T47D (cell line): ENCODE measurements at places on chromosomes 4 and X.

- no peak for DNase-seq
Observed at GRCh38 chrX:12137951-12138360, 317 bp upstream of the FRMPD4 start.

DNA sequence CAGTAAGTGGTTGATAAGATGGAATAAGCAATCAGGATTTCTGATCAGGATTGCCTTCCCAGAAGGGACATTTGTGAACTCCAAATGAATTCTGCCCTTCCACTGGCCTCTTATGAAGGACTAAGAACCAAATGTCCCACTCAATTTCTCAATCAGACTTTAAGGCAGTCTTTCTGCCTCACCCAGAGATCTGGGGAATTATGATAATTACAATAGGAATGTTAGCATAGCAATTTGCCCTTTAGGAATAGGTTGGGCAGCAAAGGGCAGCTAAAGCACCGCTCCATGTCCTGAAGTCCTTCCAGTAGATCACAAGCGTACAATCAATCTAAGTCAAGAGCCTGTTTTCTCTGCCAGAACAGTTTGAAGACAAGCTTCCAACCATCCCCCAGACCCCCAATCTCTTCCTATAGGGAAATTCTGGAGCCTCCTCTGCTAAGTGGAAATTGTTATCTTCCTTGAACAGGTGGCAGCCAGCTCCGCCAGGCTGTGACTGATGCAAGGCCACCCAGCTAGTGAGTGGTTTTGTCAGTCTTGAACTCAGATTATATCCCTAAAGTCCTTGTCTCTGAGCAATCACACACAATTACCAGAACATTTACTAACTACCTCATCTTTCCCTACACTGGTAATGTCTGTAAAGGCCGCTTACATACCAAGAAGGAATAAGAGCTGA lies 18.6 kb downstream of the NKX3-2 start:
- no peak for DNase-seq

DNA sequence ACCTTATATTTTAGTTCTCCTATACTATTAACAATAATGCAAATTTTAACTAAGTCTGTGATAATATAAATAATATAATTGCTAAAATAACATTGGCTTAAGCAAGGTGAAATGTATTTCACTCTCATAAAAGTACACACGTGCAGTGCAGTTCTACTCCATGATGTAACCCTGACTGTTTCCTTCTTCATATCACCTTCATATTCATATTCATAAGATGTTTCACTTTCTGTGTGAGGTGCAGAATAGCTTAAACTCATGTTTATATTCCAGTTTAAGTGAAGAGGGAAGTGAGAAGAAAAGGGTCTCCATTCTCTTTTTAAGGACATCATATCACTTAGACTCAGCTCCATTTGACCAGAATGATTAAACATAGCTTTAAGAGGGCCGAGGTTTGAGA lies 1810.0 kb upstream of the PCDH10 start:
- no peak for DNase-seq

GRCh38 chr4:183182873-183183725 lies 84.0 kb downstream of the WWC2 start:
- DNase-seq = no peak

DNA sequence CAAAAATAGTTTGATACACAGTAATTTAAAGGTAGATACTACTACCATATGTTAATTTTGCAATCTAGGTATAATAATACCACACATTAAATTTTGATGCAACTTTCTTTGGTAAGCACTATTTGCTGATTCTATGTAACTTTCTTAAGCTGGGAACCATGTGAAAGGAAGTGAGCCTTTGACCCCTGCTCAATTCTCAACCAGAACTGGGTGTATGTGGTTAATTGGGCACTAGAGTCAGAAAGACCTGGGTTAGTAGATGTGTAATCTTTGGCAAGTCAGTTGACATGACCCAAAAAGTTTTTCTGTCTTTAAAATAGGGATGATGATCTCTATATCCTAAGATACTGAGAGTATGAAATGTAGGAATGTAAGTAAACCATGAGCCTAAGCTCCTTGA lies 22.4 kb downstream of the TLR2 start:
- DNase-seq = no peak

GRCh38 chr4:121951521-121952110 lies at the start of gene TRPC3:
Gene TRPC3, minus strand, starts transcription at chr4:121952060. Its CDS starts 380 bp downstream, at chr4:121951680.
- DNase-seq = no peak

GRCh38 chr4:142615324-142615665 lies 230.8 kb downstream of the INPP4B start:
- DNase-seq = peak; percentile 85

GRCh38 chrX:57366430-57366829 lies 79.9 kb downstream of the FAAH2 start:
- no peak for DNase-seq

DNA sequence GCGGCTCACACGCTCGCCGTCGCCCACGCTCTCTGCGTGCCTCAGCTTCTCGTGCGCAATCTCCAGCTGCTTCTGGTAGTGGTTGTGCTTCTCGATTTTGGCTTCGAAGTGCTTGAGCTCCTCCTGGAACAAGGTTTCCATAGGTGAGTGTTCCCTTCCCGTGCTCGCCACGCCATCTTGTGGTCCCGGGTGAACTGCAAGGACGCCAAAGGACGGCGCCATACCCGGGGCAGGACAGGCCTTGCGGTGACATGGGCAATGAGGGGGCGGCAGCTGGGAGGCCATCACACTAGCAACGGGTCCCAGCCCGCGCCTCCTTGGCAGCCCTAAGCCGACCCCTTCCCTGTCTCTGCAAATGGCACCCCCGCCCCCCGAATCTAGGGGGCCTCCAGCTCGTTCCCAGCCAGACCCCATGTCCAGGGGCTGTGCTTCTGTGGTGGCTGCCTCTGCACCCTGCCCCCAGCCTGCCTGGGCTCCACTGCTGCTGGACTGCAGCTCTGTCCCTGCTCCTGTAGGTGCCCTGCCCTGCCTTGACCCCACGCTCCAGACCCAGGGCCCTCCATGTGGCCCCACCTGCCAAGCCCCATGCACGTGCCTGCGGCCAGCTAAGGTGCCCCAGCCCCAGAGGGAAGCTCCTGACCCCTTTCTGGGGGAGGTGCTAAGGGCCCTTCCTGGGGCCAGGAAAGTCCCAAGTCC lies 17.3 kb downstream of the LRPAP1 start:
- DNase-seq = no peak

GRCh38 chrX:20742106-20742505 lies 475.4 kb upstream of the RPS6KA3 start:
- no peak for DNase-seq

DNA sequence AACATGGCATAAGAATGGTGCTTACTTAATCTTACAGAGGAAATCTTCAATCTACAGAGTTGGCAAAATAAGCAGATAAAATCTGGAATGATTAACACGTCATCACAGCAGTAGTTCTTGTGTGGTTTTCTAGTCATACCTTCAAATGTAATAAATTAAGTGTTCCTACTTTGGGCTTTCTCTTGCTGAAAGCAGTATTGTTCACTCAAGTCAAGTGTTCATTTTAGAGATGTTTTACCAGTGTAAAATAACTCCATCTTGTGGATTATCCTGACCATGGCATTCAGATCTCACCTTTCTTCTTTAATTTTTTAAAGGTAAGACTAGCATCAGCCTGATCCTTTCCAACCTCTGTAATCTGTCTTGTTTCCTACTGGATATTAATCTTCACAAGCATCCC lies 72.9 kb downstream of the ADAMTS3 start:
- DNase-seq = no peak

DNA sequence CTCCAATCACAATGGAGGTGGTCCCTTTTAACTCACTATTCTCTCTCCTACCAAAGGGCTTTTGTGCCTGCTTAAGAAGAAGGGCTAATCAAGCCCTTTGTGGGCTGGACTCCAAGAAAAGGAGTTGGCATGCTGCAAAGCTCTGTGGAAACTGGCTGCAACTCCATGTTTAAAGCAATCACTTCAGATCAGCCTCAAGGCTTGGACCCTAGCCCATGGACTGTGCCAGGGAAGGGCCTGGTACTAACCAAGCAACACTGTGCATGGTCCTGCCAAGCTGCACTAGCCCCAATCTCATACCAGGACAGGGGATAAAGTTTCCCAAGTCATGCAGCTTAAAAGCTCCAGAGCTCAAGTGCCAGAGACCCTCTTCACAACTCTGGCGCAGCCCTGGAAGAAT lies 86.7 kb downstream of the ATP8A1 start:
- no peak for DNase-seq

- no peak for DNase-seq
Observed at GRCh38 chrX:48664156-48664555, 19.4 kb upstream of the WAS start.

DNA sequence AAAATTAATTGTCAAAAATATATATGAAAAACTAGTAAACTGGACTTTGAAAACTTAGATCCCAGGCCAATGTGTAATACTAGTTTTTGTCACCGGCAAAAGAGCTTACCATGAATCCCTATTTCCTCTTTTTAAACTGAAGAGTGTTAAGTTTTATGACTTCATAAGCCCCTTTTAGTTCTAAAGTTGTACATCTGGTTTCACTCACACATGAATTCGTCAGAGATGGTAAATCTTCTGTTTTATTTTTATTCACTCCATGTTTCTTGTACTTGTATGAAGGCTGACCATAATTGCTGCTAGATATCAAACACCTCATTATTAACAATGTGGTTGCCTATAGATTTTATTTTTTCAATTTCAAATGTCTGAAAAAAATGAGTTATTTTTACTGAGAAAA lies 827.9 kb downstream of the PCDH7 start:
- DNase-seq = no peak

GRCh38 chr4:139208404-139208945 lies 31.5 kb upstream of the ELF2 start:
- DNase-seq = no peak

GRCh38 chrX:103400931-103401330 lies 24.6 kb downstream of the BEX3 start:
- DNase-seq = no peak

- no peak for DNase-seq
Observed at GRCh38 chr4:56169061-56169460, 218.2 kb downstream of the AASDH start.

DNA sequence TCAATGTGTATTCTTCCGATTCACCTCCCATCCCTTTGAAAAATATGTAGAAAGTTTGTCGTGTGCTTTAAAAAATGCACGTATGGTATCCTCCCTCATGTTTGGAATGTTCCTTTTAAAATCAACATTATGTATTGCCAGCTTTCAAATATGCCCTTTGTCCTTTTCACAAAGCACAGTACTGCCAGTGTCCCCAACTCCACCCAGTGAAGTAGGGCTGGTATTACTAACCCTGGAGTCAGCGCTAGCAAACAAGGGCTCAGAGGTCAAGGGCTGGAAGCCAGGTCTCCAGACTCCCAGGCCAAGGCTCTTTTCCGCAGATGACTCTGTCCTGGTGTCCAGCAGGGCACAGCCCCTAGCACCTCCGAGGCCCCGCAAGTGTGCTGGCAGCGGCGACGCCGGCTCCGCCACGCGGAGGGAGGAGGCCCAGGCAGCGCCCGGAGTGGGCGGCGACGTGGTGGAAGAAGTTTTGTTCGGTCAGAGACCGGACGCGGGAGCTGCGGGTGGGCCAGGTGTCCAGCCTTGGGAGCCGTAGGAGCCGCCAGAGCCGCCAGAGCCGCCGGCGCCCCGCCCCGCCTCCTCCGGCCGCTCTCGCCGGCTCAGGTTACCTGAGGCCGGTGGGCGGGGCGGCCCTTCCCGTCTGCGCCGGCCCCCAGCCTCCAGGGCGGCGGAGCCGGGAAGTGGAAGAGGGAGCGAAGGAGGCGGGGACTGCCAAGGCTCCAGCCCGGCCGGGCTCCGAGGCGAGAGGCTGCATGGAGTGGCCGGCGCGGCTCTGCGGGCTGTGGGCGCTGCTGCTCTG lies at the start of gene IL13RA1:
IL13RA1 (plus strand) TSS at position 720 of the 799 bp plus-strand sequence; CDS start at position 753, 33 bp downstream.
- DNase-seq = peak; percentile 55

DNA sequence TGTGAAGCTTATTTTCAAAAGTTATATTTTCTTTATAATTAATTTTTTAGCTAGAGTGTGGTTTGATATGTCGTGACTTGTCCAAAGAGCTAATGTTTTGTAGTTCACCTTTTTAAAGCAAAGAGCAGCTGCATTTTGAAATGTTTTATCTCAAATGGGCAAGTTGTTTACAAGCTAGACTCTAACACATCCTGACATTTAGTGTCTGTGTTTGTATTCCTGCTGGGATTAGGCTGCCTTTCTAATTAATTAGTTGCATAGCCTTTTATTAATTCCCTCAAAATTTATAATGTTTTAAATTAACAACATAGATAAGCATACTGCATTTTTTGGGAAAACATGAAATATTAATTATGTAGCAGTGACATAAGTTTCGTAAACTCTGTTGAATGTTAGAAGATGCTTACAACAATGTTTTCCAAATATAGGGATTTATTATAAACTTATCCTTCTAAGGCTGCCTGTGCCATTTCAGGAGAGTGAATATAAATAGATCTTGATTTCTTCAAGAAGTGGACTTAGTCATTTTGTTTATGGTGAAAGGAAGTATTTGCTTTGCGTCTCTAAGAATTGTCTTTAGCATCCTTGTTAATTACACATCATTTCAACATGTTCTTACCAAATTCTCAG lies 37.7 kb upstream of the NUDT6 start:
- no peak for DNase-seq

DNA sequence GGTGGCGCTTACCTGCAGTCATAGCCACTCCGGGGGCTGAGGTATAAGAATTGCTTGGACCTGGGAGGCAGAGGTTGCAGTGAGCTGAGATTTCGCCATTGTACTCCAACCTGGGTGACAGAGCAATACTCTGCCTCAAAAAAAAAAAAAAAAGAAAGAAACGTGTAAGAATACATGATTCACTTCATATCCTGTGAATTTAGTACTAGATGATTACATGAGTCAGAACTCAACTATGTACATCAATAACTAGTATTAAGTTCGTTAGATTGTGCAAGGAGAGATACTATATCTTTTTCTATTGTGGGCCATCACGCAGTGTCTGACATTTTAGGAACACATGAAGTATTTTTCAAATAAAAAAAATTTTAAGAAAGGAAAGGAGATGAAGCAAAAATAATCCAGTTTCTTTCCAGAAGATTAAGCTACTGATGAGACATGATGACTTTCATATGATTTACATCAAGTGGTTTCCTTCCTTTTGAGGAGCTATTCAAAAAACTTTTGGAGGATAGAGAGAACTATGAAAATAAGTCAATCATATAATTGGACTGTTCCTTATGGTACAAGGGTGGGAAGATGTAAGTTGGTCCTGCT lies 64.7 kb upstream of the EXOC1L start:
- no peak for DNase-seq

DNA sequence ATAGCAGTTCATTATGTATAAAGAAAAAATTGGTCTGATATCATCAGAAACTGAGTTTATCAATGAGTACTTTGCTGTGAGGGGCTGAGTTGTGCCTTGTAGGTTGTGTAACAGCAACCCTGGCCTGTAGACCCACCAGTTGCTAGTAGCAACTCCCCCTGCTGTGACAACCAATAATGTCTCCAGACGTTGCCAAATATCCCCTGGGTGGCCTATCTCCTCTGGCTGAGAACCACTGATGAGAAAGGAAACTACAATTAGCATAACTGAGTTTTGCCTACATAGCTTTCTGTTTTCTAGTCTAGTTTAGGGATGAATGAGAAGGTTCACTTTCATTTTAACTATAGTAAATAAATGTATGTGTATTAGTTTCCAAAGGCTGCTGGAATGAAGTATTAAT lies 234.1 kb downstream of the CPE start:
- no peak for DNase-seq

GRCh38 chr4:182832352-182833120 lies 84.7 kb downstream of the DCTD start:
- no peak for DNase-seq

GRCh38 chr4:34250562-34250961 lies 1993.8 kb downstream of the ARAP2 start:
- DNase-seq = no peak
